ENCODE measurements at places on chromosomes 7 and 10. TPM values are rescaled to one million over a fixed set of nuclear protein-coding genes. Genes with fewer than 3 reads are reported as not detected.

Gene CRPPA
- 0.51 TPM for total RNA-seq

Gene CDK14
- total RNA-seq: 3.1 TPM

Gene ITGA8
- total RNA-seq: 1.6 TPM

Gene MMD2
- not detected for total RNA-seq

Gene FAM241B
- 1.1 TPM for total RNA-seq

Gene LLCFC1
- total RNA-seq: not detected

Gene KAZALD1
- total RNA-seq: 3.0 TPM

Gene TCAF2
- 6.3 TPM for total RNA-seq

Gene AGFG2
- total RNA-seq: 59.7 TPM

Gene DDC
- not detected for total RNA-seq

Gene UPK3BL2
- total RNA-seq: 2.0 TPM

Gene NEUROD6
- total RNA-seq: not detected

Gene HERPUD2
- 39.9 TPM for total RNA-seq

Gene CD36
- 75.4 TPM for total RNA-seq

Gene ITPRID1
- total RNA-seq: 16.7 TPM

Gene SPDYE6
- not detected for total RNA-seq

Gene NUTM2E
- total RNA-seq: not detected

Gene ARID5B
- 47.2 TPM for total RNA-seq

Gene HSPA12A
- 6.4 TPM for total RNA-seq

Gene GLUD1
- total RNA-seq: 262 TPM

Gene GNAT3
- total RNA-seq: not detected

Gene NRCAM
- 5.4 TPM for total RNA-seq

Gene FRMPD2
- not detected for total RNA-seq

Gene HOXA7
- 26.1 TPM for total RNA-seq

Gene PDCD4
- 230 TPM for total RNA-seq

Gene ANKRD7
- total RNA-seq: 0.49 TPM

Gene OR9A2
- total RNA-seq: not detected

Gene AKR1C4
- total RNA-seq: not detected

Gene BCL7B
- total RNA-seq: 51.4 TPM

Gene PTF1A
- not detected for total RNA-seq

Gene AZGP1
- 1,064 TPM for total RNA-seq

Gene CCL24
- 0.64 TPM for total RNA-seq

Gene NOM1
- total RNA-seq: 26.4 TPM

Gene DRGX
- total RNA-seq: not detected
